ENCODE measurements at places on chromosomes 11 and 22.

- DNase-seq: no peak
Measured at GRCh38 chr11:121435551-121436511, 16.3 kb upstream of the SORL1 start.

GRCh38 chr11:124762624-124763155 is 600 bp upstream of the ESAM start:
- DNase-seq: no peak

DNA sequence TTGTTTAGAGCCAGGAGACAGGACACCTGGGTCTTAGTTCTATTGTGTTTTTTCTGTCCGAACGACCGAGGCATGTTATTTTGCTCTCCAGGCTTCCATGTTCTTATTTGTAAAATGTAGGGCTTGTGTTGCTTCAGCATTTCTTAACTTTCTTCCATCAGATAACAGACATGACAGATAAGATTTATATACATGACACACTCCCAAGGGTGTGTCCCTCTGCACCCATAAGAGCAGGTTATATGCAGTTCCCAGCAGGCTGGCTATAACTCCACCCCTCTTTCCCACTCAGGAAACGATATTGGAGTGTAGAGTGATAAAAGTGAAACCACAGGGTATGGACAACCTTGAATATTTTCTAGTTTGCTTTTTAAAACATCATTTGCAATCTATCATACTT is 65.8 kb downstream of the APIP start:
- no peak for DNase-seq

DNA sequence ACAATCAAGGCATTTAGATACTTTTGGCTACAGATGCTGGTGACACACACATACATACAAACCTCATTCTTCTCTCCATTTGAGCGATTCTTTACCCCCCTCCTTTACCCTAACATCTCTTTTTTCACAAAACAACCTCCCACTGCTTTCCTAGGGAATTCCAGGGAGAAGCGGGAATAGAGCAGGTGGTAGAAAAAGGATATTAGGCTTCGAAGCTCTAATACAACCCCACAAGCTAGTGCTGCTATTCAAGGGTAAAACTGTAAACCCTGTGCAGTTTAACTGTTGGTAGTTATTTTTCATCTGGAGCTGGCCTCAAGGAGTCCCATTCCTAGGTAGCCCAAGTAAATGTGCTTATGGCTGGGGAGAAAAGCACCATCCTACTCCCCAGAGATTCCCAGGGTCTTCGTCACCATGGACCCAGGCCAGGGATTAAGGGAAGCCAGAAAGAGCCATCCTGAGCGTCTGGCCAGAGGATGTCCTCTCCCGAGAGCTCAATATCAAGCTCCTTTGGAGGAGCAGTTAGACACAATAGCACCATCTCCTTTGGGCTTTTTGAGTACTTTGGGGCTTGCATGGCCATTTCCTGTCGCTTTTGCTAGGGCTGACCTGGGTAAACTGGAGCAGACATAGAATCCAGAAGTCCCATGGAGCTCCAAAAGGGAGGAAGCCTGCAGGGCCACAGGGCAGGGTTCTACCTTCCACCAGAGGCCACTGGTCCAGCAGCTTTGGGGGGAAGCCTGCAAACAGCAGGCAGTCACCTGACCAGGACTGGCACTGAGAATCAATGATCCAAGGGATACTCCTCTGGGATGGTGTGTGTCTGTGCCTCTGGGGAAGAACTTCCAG is 3.1 kb downstream of the MAML2 start:
- DNase-seq: no peak

DNA sequence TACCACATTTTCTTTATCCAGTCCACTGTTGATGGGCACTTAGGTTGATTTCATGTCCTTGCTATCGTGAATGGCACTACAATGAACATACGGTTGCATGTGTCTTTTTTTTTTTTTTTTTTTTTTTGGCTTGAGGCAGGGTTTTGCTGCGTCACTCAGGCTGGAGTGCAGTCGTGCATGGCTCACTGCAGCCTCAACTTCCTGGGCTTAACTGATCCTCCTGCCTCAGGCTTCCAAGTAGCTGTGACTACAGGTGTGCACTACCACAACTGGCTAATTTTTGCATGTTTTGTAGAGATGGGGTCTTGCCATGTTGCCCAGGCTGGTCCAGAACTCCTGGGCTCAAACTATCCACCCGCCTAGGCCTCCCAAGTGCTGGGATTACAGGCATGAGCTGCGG is 1.5 kb upstream of the CCDC90B start:
- DNase-seq: no peak

DNA sequence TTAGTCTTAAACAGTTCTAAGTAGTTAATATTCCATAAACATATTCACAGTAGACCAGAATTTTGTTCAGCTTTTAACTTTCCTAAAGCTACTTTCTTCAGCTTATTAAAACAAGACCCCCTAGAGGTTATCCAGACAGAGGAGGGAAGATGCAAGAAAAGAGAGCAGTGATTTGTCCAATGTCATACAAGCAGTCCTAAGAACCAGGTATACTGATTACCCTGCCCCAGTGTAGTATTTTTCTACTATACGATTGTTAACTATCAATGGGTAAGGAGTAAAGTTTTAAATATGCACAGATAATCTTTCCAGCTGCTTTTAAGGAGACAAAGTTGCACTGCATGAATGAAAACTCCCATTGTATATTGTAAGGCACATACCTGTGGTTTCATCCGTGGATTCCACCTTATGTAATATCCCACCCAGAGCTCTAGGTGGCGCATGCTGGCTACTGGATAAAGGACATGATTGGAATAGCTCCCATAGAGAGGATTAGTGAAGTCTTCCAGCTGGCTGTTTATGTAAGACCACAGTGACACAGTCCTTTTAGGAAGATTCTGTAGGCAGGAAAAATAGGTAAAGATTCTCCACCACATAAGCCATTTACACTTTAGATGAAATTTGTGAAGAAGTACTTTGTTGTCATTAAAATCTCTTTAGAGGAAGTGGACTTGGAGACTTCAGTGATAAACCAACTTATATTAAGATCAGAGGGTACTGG is 45.6 kb downstream of the CEP57 start:
- no peak for DNase-seq

DNA sequence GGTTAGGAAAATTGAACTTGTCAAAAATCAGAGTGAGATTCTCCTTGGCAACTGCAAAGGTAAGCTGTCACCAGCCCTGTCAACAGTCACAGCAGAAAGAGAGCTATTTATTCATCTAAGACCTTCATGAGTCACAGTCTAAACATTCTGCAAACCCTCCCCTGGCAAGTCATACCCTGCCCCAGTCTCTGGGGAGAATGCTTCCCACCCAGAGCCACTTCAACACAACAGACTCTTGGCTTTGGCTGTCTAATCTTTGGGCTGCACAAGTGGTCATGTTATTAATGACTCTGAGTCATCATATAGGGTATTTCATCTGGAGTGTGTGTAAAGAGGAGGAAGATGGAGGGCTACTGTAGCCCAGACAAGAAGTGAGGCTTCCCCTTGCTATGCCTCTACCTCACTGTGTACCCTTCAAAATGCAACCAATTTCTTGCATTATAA is 153.4 kb downstream of the CCDC34 start:
- no peak for DNase-seq

- no peak for DNase-seq
Measured at GRCh38 chr22:40739721-40740120, 60.4 kb downstream of the MCHR1 start.

GRCh38 chr11:16013649-16014275 is 342.6 kb downstream of the SOX6 start:
- DNase-seq: no peak

Measured in GOT3 (cell line).